Cardiac muscle cell (in vitro differentiated cells and primary cell): ENCODE measurements at places on chromosomes 2 and 18. TPM values are rescaled to one million over a fixed set of nuclear protein-coding genes. Genes with fewer than 3 reads are reported as not detected.

LIPG gene
- 1.5 and 3.3 TPM in 2 replicates for total RNA-seq

TUBA4A gene
- 1.6 and 2.6 TPM in 2 replicates for total RNA-seq

CAB39 gene
- total RNA-seq = 31.9 and 32.3 TPM in 2 replicates

AMER3 gene
- total RNA-seq = 0.25 and 1.2 TPM in 2 replicates

DNA sequence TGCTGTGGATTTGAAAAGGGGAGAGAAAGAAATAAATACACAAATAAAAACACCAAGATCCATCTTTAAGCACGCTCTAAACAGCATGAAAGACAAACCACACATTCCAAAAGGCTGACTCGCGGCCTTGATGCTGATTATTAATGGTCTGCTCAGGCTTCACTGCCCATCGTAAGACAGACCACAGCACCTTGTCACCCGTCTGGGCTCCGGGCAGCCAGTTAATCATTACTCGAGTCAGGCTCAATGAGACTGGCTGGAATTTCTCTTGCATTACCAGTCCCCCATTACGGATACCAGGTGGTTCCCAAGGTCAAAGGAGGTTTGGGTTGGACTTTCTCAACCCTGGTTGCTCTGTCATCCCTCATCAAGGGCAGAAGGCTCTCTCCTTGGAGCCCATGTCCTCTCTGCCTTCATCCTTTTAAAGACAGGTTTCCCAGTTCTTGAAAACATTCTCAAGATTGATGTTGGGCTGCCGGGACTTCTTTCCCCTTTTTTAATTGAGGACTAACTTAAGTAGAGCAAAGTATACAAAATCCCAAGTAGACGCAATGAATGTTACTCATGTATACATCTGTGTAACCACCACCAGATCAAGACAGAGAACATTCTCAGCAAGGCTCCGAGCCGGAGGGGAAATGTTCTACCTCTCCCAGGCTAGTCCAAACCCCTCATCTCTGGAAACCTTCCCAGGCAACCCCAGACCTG lies 8.1 kb downstream of the SMAD7 start:
- peaks cover 97% of the 10 kb centered on the region for H3K4me1 ChIP-seq
- peak; percentile 62 for DNase-seq
- H3K4me3 ChIP-seq = no peak overlapping the region
- peak overlapping the region; percentile 96 for H3K27ac ChIP-seq
- H3K36me3 ChIP-seq = peaks cover 22% of the 10 kb centered on the region

- no peak overlapping the region for H3K27ac ChIP-seq
- no peak overlapping the region for H3K4me3 ChIP-seq
- H3K36me3 ChIP-seq = no peaks in the 10 kb centered on the region
These were observed 16.1 kb downstream of the WNT10A start for GRCh38 chr2:218896501-218897393.

GRCh38 chr2:53342248-53342647 lies 425.4 kb upstream of the CHAC2 start:
- no peak for DNase-seq
- H3K36me3 ChIP-seq = no peaks in the 10 kb centered on the region
- no peak overlapping the region for H3K4me3 ChIP-seq

DNA sequence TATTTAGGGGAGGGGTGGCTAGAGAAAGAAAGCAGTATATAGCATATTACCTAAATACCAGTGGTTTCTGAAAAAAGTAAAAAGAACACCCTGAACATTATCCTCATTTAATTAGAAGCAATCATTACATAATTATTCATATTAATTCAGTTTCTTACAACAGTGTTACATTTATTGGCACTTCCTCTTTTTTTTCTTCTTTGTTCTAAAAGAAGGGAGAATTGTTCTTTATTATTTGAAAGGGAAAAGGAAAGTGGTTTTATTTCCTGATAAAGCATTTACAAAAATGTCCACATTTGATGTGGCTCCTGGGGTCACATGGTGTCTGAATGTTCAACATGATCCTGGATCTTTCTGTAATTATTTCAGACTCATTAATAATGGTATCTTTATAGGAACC lies 254.9 kb upstream of the ZEB2 start:
- H3K4me3 ChIP-seq = no peak overlapping the region
- no peaks in the 10 kb centered on the region for H3K27me3 ChIP-seq
- H3K36me3 ChIP-seq = no peaks in the 10 kb centered on the region
- H3K27ac ChIP-seq = no peak overlapping the region

DNA sequence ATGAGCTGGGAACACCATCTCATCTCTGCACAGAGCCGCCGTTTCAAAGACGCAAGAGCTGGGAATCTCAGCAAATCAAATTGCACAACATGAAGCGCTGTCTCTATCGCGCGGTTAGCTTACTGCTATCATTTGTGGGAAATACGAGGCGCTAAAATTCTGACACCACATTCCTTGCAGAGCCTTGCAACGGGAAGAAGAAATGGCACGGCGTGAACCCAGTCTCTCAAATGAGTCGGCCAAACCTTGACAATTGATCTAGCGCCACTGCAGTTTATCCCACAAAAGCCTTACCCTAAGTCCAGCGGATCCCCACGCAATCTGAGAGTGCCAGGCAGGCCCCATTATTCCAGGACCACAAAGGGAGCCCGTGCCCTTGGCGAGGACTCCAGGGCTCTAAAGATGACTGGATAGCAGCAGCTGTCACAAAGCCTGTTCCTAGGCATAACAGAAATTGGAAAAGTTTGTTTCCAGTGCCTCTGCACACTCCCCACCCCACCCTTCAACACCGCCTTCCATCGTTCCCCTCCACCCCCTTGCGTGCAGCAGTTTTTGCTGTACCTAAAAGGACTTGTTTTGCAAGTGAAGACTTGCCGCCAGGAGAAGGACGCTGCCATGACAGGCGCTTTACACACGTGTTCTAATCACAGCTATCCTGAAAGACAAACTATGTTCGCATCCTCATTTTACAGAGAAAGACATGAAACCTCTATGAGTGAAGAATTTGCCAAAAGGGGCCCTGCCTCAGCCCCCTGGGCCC lies 252.4 kb downstream of the EIPR1 start:
- H3K27ac ChIP-seq = no peak overlapping the region
- no peaks in the 10 kb centered on the region for H3K36me3 ChIP-seq
- no peak overlapping the region for H3K4me3 ChIP-seq
- DNase-seq = no peak

DNA sequence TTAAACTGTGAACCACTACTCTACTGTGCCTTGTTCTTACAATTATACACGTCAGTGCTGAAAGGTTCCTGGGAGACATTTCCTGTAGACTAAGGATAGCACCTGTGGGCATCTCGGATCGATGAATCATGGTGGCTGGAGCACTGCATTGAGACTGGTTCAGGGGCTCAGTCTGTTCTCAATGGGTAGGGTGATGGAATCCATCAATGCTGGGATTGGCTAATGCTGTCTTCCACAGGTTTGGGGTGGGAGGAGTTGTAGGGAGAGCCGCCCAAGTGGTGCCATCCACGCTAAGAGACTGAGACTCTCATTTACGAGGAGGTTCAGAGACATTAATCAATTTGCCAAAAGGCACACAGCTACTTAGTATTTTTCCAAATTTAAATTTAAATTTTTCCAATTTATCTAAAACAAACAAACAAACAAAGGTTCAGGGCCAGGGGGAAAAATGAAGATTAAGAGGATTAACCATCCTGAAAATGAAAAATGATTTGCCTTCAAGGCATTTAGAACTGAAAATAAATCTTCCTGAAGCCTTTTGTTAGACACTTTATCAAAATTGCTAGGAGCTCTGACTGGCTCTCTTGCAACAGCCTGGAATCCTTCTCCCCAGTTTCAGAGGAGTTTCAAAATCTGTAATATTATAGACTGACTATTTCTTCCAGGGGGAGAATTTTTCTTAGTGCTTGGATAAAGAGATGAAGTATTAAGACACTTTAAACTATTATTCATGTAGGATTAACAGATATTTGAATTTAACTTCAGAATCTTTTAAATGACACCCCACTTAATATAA lies 359.2 kb downstream of the TGIF1 start:
- H3K27ac ChIP-seq = no peak overlapping the region
- H3K4me3 ChIP-seq = no peak overlapping the region
- no peaks in the 10 kb centered on the region for H3K4me1 ChIP-seq
- H3K27me3 ChIP-seq = no peaks in the 10 kb centered on the region

- H3K36me3 ChIP-seq = no peaks in the 10 kb centered on the region
- peaks cover 17% of the 10 kb centered on the region for H3K4me1 ChIP-seq
- no peak overlapping the region for H3K27ac ChIP-seq
- DNase-seq = no peak
These were observed 99.8 kb downstream of the PTPN4 start for GRCh38 chr2:119859528-119859927.

GRCh38 chr2:33500177-33500576 lies 23.7 kb downstream of the RASGRP3 start:
- no peaks in the 10 kb centered on the region for H3K27me3 ChIP-seq
- H3K36me3 ChIP-seq = no peaks in the 10 kb centered on the region
- H3K4me1 ChIP-seq = no peaks in the 10 kb centered on the region

- no peak overlapping the region for H3K4me3 ChIP-seq
- no peaks in the 10 kb centered on the region for H3K27me3 ChIP-seq
- DNase-seq = no peak
- no peaks in the 10 kb centered on the region for H3K4me1 ChIP-seq
These were observed 63.4 kb upstream of the GPC1 start for GRCh38 chr2:240372101-240372500.

DNA sequence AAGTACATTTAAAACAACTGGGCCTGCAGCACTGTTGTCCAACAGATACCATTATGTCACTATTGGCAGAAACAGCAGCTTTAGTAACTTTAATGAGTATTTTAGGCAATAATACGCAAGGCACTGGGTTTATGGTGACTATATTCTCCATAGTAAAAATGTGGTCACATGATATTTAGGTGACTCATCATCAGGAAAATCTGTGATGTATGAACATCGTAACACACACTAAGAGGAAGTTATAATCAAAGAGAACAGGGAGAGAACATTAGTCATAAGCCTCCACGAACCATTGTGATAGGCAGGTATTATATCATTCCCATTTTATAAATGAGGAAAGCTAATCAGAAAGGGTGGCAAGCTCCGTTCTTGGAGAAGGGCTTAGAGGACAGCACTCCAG lies 36.9 kb downstream of the RAPH1 start:
- DNase-seq = peak; percentile 84
- no peaks in the 10 kb centered on the region for H3K4me1 ChIP-seq
- no peaks in the 10 kb centered on the region for H3K27me3 ChIP-seq
- no peak overlapping the region for H3K4me3 ChIP-seq
- H3K27ac ChIP-seq = no peak overlapping the region

- H3K4me3 ChIP-seq = no peak overlapping the region
- DNase-seq = no peak
- no peak overlapping the region for H3K27ac ChIP-seq
- H3K4me1 ChIP-seq = peaks cover 4% of the 10 kb centered on the region
These were observed 275.3 kb downstream of the EIPR1 start for GRCh38 chr2:3102081-3102921.

DNA sequence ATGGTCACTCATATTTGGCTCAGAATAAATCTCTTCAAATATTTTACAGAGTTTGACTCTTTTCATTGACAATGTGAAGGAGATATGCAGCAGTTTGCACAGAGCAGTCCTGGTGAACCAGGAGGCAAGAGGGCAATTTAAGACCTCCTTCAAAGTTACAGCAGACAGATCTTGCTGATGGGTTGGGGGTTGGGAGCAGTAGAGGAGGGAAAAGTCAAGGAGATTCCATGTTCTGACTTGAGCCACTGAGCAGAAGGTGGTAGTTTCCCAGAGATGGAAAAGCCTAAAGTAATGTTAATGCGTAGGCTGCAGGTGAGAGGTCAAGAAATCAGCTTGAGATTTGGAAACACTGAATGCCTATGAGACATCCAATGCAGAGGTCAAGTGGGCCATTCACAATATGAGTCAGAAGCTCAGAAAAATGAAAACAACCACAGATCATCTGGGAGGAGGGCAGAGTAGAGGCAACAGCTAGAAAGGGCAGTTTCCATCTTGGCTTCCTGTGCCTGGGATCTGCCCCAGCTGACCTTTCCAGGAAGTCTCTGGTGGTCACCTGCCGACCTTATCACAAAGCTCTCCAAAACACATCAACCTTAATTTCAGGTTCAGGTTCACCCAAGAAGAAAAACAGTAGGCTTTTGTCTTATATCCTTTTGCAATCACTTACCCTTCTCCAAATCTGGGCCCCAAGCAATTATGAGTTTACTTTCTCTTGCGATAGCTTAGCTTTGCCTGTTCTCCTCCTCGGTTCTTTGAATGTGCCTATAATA lies 197.5 kb upstream of the ARL4C start:
- no peak overlapping the region for H3K4me3 ChIP-seq
- no peak for DNase-seq
- H3K4me1 ChIP-seq = no peaks in the 10 kb centered on the region

DNA sequence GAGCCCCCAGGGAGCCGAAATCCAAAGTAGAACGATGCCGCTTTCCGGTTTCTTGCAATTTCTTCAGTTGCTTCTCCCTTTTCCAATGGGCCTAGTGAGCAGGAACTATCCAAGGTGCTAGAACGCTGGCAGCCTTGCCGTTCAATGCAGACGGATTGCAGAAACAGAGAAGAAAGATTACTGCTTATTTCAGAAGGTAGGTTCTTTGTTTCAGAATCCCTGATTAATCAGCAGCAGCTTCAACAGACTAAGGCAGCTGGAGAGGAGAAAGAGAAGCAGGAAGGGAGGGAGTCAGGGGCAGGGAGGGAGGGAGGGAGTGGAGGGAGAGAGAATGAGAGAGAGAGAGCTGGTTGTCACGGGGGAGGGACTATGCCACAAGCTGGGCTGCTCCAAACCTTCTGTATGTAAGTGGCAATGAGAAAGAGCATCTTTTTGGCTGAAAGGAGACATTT lies 576 bp downstream of the NYAP2 start:
- H3K4me3 ChIP-seq = no peak overlapping the region
- peak; percentile 52 for DNase-seq
- H3K27ac ChIP-seq = no peak overlapping the region
- peaks cover 2% of the 10 kb centered on the region for H3K27me3 ChIP-seq
- H3K36me3 ChIP-seq = no peaks in the 10 kb centered on the region
- no peaks in the 10 kb centered on the region for H3K4me1 ChIP-seq

DNA sequence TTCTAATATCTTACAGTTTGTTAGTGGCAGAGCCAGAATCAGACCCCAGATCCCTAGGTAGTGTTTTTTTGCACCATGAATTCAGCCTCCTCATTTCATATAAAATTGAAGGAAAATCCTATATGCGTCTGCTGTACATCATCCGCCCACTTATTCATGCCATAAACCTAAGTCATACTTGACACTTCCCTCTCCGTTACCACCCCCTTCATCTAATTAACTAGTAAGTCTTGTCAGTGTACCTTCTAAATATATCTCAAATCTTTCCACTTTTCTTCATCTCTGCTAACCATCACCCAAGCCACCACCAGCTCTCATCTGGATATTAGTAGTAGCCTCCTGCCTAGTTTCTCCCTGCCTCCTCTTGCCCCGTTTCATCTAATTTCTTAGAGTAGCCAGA lies 248.7 kb upstream of the SIX3 start:
- H3K36me3 ChIP-seq = no peaks in the 10 kb centered on the region
- H3K4me3 ChIP-seq = no peak overlapping the region
- H3K4me1 ChIP-seq = peaks cover 3% of the 10 kb centered on the region
- no peak for DNase-seq
- H3K27ac ChIP-seq = no peak overlapping the region
- no peaks in the 10 kb centered on the region for H3K27me3 ChIP-seq

DNA sequence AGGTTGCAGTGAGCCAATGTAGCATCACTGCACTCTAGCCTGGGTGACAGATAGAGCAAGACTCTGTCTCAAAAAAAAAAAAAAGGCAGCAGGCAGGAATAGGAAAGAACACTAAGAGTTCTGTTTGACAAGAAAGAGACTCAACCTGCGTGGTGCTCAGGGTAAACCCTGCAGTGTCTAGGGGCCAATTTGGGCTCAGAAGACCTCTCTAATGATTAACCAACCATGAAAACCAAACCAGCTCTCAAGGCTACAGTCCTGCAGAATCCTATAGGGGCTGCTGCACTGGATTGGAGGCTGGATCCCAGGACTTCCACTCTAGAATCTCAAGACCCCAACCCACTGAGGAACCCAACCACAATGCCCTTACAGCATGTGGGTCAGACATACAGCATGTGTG lies 2.4 kb downstream of the TRABD2A start:
- peaks cover 10% of the 10 kb centered on the region for H3K4me1 ChIP-seq
- no peaks in the 10 kb centered on the region for H3K36me3 ChIP-seq
- peaks cover 74% of the 10 kb centered on the region for H3K27me3 ChIP-seq
- DNase-seq = no peak
- H3K27ac ChIP-seq = no peak overlapping the region
- H3K4me3 ChIP-seq = no peak overlapping the region
